WTC11 (cell line): ENCODE measurements at places on chromosomes 11 and 22. TPM values are rescaled to one million over a fixed set of nuclear protein-coding genes. Genes with fewer than 3 reads are reported as not detected.

Gene CASP5
- not detected in 3 replicates for total RNA-seq

Gene KREMEN1
- 4.1 to 5.8 TPM (median 5.4 TPM) in 3 replicates for total RNA-seq

Gene C1QTNF4
- 9.5 to 10.7 TPM (median 9.5 TPM) in 3 replicates for total RNA-seq

Gene AGBL2
- 3.7 to 4.2 TPM (median 4.1 TPM) in 3 replicates for total RNA-seq

Gene CRYBB2
- 0.28 TPM in 1 of 3 replicates, not detected in the others for total RNA-seq

Gene HIPK3
- total RNA-seq, result 18.9 to 24.1 TPM (median 21.2 TPM) in 3 replicates

Gene UBE2L3
- 75.7 to 79.1 TPM (median 77.4 TPM) in 3 replicates for total RNA-seq

Gene NTM
- 11.5 to 16.4 TPM (median 14.5 TPM) in 3 replicates for total RNA-seq

Gene GRIA4
- 11.4 to 20.0 TPM (median 17.9 TPM) in 3 replicates for total RNA-seq

Gene B3GAT1
- 20.9 to 30.0 TPM (median 23.1 TPM) in 3 replicates for total RNA-seq

Gene SHISAL1
- 1.8 to 2.7 TPM (median 1.8 TPM) in 3 replicates for total RNA-seq

DNA sequence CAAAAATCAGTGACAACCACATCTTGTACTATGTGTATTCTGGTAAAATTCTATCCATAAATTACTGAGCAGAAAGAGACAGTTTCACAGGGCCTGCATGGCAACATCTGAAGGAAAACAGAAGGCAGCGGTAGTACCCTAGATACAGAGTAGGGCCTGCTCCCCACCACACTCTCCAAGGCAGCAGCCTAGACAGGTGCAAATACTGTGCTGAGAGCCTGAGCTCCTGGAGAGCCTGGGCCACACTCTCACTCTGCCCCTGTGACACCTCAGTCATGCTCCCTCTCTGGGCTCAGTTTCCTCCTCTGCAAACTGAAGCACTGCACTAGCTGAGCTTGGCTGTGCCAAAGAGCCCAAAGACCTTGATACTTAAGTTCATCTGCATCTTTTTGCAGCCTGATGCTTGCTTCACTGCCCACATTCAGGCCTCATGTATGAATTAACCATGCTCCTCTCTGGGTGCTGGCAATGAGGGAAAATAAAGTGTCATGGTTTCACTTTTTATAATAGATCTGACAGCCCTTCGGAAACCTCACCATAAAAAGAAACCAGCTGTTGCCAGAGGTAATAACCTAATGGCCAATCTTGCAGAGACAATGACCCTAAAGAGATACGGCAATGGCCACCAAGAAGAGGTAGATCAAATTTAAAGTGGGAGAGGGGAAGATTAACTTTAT, 104.7 kb downstream of the PLEKHA7 start:
- DNase-seq, result no peak

DNA sequence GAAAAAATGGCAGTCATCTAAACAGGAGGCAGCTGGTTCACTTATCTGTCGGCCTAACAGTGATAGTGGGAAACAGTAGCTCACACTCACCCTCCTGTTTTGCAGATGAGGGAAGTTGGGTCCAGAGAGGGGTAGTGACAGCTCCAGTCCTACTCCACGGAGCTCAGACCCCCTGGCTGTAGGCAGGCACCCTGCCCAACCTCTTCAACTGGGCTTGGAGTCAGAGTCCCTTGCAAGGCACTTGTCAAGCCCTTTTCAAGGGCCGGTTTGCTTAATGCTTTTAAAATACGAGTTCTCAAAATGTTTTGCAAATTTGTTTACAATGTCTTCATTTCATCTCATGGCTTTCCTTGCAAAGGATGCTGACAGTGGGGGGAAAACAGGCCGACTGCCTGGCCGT, 75.1 kb downstream of the BMAL1 start:
- no peak for DNase-seq

DNA sequence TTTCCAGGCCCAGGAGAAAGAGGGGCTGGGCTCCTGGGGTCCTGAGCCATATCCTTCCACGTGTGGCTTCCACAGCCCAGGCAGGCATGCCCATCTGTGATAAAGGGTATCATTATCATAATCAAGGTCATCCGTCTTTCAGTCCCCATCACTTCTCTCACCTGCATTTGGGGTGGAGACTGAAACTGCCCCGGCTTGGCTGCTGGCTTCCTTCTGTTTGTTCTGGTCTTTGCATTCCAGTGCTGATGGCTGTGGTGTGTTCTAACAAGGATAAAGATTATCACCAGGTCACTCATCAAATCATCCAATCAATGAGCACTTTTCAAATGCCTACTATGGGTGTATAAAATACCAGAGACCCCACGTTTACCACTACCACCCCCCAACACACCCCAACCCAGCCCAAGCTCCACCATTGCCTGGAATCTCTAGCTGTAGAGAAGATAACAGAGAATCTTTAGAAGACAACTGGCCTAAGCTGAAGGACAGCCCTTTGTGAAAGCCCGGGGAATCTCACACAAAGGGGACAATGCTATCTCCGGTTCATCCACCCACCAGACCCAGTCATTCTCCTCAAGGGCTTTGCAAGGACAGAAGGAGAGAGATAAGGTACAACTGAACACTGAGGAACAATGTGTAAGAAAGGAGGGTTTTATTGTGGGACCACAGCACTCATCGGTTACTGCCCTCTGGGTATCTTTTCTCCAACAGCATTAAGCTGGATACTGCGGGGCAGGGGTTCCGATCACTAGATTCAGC, 54.9 kb downstream of the AHNAK start:
- DNase-seq, result no peak

DNA sequence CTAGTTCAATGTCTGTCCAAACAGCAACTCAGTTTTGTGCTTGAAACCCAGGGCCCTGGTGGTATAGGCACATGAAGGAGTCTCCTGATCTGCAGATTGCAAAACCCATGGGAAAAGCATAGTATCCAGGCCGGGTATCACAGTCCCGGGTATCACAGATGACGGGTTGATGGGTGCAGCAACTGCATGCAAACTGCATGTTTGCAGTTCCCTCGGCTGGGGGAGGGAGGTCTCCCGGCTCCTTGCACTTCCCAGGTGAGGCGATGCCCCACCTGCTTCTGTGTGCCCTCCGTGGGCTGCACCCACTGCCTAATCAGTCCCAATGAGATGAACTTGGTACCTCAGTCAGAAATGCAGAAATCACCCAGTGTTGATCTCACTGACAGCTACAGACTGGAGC, 53.9 kb downstream of the KCNQ1 start:
- no peak for DNase-seq

DNA sequence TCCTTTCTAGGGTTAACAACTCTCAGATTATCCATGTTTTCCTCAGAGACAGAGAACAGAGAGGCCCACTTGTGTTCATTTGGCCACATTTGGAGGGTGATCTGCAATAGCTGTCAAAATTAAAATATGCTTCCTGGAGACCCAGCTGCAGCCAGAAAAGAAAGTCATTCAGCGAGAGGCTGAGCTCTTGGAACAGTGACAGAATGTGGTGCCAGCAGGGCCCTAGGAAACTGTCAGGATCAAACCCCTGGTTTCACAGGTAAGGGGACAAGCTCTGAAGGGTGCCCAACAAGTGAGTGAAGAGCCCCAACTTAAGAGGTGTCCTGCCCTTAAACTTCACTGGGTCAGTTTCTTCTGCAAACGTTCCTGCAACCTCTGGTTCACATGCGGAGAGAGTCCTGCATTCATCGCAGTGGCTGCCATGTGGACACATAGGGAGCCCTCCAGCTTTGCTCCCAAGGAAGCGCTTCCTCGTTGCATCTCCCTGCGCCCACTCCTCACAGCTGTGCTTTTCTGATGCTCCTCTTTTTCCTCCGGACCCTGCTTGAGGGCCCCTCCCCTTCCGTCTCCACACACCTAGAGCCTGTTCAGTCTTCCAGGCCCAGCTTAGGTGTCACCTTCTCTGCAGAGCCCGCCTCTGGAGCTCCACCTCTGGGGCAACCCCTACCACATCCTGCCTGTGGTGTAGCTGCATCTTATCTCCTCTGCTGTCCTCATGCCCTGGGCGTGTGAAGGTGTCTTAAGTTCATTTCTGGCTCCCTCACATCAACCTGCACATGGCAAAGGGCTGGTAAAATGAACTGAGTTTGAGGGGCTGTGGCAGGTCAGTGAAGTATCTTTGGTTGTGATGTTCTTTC, 3.9 kb downstream of the UCP3 start:
- no peak for DNase-seq

DNA sequence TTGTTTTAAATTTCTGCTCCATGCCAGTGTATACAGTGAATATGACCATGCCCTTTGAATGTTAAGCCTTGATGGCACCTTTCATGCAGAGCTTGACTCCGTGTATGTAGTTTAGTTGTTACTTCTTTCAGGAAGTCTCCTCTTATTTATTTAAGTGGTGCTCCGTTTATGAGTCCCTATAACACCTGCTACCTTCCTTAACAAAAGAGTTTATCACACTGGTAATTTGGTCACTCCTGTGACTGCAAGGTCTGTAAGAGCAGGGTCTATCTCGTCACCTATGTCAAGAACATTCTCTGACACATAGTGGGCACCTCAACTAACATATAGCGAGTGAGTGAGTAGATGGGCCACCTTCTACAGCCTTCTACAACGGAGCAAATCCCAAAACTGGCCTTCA, 152.5 kb downstream of the CCDC34 start:
- DNase-seq, result no peak

DNA sequence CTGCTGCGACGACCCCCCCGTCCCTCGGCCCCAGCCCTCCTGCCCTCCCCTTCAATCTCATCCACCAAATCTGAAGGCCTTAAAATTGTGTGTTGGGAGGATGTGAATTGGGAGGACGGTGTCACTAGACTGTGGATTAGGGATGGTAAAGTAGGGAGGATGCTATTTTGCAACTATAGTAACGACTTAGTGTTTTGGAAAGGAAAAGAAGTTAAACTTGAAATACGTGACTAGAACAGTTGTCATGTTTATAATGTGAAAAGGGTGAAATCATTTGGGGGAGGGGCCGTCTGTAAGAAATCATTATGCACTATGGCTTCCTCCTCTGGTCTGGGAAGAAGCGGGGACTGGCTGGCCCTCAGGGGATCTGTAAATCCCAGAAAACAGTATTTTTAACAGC, 43.4 kb upstream of the NNMT start:
- no peak for DNase-seq

GRCh38 chr22:35158336-35158735, 92.4 kb downstream of the ISX start:
- no peak for DNase-seq

- DNase-seq, result no peak
These were observed 2.9 kb upstream of the BTBD10 start for GRCh38 chr11:13465909-13466371.

GRCh38 chr22:26812731-26813130, 155.3 kb downstream of the MIAT start:
- DNase-seq, result no peak

- no peak for DNase-seq
These were observed 1036.0 kb upstream of the CCDC90B start for GRCh38 chr11:84322211-84322610.

- DNase-seq, result no peak
These were observed 221.9 kb downstream of the FAM76B start for GRCh38 chr11:95567685-95568084.

DNA sequence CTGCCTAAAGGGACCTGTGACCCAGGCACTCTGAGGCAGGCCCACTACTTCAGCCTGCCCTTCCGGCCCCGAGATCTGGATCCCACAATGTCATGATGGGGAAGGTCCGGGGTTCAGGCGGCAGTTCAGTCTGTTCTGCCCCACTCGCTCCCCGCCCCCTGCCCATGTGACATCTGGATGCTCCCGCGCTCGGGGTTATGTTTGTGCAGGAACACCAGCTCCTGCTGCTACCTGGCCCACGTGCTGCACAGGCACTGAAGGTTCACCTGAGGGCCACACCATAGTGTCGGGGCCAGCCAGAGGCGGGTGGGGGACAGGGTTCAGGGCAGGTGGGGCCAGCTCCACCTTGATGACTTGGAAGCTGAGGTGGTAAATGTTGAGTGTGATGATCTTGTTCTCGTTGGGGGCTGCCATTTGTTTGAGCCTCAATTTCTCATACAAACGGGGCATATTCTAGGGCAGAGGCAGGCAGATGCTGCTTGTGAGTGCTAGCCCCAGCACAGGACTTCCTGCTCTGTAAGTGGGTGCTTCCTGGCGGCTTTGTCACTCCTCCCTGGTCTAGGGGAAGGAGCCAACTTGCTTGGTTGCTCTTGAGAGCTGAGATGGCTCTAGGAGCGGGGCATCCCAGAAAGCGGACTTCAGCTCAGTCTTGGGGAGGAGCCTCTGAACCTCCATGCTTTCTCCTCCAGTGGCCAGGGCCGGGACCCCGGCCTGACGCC, 4.4 kb upstream of the SIPA1 start:
- DNase-seq, result no peak

DNA sequence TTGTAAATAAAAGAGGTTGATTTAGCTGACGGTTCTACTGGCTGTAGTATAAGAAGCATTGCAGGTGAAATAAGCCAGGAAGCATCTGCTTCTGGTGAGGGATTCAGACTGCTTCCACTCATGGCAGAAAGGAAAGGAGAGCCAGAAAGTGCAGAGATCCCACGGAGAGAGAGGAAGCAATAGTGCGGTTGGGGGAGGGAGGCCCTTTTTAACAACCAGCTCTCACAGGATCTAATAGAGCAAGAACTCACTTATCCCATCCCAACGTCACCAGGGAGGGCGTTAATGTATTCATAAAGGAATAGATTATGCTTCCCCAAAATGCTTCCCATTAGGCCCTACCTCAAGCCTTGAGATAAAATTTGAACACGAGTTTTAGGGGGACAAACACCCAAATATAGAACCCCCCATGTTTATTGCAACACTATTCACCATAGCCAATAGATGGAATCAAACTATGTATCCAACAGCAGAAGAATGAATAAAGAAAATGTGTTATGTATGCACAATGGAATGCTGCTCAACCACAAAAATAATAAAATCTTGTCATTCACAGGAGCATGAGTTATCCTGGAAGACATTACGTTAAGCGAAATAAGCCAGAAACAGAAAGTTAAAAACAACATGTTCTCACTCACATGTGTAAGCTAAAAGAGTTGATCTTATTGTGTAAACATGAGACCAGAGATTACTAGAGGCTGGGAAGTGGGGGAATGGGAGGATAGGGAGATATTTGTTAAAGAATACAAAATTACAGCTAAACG, 908.3 kb upstream of the ANO3 start:
- no peak for DNase-seq

GRCh38 chr11:45457649-45458048, 171.5 kb upstream of the SYT13 start:
- DNase-seq, result no peak

- DNase-seq, result no peak
These were observed 19.0 kb downstream of the RNH1 start for GRCh38 chr11:488062-488461.

DNA sequence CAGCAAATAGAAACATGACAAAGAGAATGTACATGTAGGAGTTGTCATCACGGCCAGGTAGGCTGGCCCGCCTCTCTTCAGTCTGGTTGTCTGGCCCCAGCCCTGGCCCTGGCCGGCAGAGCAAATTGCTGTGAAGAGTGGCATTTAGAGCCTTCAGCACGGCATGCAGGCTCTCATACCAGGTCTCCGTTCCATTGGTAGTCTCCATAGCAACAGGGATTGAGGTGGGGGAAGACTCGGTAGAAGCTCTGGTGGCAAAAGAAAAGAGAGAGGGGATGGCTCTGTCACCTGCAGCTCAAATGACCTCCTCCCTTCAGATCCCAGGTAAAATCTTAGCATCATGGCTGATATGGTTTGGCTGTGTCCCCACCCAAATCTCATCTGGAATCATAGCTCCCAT, 10.0 kb downstream of the KCNE3 start:
- DNase-seq, result no peak

GRCh38 chr11:133659538-133660201, 127.4 kb upstream of the OPCML start:
- no peak for DNase-seq
